Adrenal gland (tissue), 19 donors: ENCODE measurements at places on chromosomes 2 and 18. TPM values are rescaled to one million over a fixed set of nuclear protein-coding genes. Genes with fewer than 3 reads are reported as not detected.

DNA sequence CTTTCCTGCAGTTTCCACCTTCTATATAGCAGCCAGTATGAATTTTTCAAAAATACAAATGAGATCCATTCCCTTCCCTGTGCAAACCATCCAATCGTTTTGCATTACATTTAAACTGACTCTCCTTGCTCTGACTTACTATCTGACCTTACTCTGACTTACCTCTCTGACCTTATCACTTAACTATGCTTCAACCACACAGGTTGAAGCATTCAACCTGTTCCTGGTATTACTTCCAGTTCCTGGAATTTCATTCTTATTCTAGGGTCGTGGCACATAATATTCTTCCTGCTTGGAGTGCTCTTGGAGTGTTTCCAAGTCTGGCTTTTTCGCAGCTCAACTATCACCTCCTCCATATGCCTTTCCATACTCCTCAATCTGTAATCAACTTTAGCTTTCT, 850.6 kb upstream of the CHAC2 start:
- DNase-seq = no peak

DNA sequence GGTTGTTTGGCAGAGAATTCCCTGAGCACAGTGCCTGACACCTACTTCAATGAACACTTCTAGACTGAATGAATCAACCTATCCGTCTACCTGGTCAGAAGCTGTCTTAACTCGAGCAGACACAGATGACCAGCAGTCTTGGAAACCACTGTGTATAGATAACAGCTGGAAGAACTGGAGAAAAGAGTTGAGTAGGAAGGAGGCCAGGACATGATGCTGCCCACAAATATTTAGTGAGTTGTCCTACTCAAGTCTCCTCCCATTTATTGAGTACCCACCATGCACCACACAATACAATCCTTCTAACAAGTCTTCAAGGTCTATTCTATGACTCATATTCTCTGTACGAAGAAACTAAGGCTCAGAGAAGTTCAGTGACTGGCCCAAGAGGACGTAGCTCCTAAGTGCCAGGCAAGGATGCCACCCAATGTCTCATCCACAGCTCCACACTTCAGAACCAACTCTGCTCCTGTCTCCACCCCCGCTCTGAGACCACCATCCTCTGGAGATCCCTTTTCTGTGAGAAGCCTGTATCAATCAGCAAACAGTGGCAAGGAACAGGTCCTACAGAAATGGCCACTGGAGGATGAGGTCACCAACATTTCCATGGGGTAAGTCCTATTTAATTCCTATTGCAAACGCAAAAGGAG, 62.2 kb downstream of the GALNT14 start:
- no peak for DNase-seq

- DNase-seq = peak; percentile 77
Measured at GRCh38 chr2:55111570-55112228, 61.4 kb upstream of the RTN4 start.

DNA sequence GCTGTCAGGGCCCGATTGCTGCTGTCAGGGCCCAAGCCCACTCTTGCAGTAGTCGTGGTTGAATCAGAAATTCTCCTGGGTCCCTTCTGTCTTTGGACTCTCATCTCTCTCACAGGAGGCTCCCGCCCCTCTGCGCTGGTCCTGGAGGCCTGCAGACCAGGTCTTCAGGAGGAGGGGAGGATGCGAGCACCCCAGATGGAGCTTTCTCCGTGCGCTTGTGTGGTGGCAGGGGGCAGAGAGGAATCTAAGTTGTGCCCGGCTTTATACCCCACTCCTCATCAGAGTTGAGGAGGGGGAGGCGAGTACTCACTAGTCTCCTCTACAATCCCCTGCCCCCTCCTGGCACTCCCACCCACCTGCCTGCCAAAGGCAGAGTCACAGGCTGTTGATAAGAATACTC, 10.4 kb downstream of the EN1 start:
- no peak for DNase-seq

DNA sequence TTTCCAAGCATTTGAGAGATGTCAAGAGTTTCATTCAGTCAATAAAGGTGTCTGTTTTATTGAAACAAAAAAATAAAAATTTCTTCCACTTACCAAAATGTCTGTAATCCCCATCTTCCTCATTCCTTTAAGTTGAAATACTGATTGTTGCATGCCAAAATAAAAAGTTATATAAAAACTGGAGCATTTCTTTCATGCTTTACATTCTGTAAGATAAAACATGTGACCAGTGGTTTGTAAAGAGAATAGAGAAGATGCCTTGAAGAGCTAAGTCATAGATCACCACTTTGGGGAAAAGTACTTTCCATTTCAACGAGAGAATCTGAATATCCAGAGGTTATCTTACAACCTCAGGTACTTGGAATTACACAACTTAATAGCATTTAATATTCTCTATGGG, 35.9 kb upstream of the MYO1B start:
- DNase-seq = no peak

GRCh38 chr2:190406805-190407204, 1.4 kb upstream of the MFSD6 start:
- no peak for DNase-seq

DNA sequence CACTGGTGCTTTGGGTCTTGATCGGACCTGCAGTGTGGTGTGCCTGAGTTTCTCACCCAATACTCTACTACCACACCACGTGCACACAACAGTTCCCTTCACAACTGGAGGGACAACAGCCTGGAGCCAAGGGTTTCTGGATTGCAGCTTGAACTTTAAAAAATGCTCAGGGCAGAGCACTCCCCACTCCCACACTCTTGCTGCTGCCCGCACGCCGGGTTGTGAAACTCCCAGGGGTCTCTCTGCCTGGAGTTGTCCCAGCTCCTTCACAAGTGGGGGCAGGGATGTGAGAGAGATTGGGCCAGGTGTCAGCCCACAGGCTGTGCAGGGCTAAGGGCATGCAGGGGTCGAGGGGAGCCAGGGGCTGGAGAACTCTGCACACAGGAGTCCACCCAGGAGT, 89.4 kb downstream of the GALR1 start:
- DNase-seq = no peak

GRCh38 chr2:240791821-240792628, 28.0 kb downstream of the KIF1A start:
- no peak for DNase-seq

The SLC9A2 gene
- 0.47 TPM for total RNA-seq

GRCh38 chr2:199230091-199230490, 227.6 kb downstream of the SATB2 start:
- no peak for DNase-seq

GRCh38 chr18:59041296-59041695, 98.4 kb upstream of the SEC11C start:
- no peak for DNase-seq

- no peak for DNase-seq
Measured at GRCh38 chr2:23548143-23548769, 163.3 kb downstream of the KLHL29 start.

DNA sequence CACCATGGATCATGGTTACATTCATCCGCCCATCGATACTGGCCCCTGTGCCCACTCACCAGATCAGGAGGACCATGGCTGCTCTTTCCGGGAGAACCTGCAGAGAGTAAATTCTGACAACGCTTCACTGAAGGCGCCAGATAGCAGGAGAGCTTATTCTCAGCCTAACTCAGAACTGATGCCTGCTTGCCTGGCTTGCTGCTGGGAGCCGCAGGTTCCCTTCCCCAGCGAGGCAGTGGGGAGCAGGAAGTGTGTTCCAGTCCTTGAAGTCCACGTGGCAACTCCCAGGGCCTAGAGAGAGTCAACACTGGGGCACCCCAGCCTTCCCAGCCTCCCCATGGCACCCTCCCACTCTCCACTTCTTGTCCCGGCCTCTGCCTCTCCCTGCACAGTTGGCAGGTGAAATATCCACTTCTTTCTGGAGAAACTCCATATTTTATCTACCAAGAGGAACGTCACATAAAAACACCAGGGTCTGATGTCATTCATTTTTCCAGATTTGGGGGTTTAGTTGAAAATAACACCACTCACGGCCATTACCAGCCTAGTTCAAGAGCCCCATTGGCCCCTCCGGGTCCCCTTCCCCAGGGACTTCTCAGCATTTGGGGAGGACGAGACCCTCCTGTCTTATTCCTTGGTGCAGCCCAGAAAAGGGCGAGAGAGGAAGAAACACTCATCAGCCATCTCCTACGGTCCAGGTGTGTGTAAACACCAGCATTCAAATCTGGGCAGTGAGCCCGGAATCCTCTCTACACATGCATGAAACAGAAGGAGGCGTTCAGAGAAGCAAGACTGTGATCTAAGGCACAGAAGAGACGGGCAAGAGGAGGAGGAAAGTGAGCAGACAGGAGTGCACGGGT, 3.5 kb upstream of the TUBB6 start:
- DNase-seq = no peak

The OBSL1 gene
- total RNA-seq = 215 TPM

GRCh38 chr18:76405681-76406356, 89.2 kb downstream of the ZNF516 start:
- DNase-seq = no peak

- no peak for DNase-seq
Measured at GRCh38 chr2:240711701-240712100, 20.0 kb downstream of the AQP12A start.

GRCh38 chr2:40719414-40719813, 267.5 kb upstream of the SLC8A1 start:
- no peak for DNase-seq

- DNase-seq = no peak
Measured at GRCh38 chr2:169478745-169479256, 493 bp upstream of the BBS5 start.

GRCh38 chr2:71471276-71471675, 17.9 kb downstream of the DYSF start:
- DNase-seq = no peak

The MTX2 gene
- 28.8 TPM for total RNA-seq

DNA sequence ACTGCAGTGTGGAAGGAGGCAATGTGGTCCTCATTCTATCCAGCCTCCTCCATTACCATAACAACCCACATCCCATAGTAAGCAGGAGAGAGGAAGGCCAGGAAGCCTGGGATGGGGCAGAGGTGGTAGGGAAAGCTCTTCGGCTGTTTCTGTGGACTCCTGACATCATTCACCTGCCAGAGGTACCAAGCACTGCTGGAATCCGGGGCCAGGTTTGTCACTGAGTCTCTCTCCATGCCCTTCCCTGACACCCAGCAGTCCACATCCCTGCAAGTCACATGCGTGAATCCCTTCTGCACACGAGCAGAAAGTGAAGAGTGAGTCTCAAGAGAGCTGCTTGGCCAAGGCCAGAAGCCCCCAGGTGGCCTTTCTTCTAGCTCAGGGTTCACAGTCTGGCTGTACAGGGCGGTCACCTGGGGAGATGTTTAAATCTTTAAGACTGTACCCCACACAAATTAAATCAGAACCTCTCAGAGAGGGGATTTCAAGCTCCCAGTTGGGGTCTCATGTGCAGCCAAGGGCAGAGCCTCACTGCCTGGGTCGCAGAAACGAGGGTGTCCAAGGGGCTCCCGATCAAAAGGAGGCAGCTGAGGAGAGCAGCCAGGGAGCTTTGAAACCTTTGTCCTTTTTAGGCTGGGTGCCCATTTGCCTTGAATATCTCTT, 94.2 kb downstream of the ARMC9 start:
- no peak for DNase-seq

DNA sequence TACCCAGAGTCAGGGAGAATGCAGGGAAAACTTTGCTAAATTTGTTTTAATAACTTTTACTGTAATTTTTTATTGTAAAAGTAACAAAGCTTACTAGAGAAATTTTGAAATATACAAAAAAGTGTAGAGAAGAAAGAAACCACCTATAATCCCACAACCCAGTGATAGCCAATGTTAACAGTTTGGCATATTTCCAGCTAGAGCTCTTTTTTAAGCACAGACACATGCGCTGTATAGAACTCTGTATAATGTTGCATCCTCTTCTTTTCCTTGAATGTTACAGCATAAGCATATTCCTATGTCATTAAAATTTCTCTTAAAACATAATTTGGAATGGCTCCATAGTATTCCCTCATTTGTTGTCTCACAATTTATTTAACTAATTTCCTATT, 37.4 kb upstream of the EPAS1 start:
- no peak for DNase-seq

The ABCB11 gene
- not detected for total RNA-seq

DNA sequence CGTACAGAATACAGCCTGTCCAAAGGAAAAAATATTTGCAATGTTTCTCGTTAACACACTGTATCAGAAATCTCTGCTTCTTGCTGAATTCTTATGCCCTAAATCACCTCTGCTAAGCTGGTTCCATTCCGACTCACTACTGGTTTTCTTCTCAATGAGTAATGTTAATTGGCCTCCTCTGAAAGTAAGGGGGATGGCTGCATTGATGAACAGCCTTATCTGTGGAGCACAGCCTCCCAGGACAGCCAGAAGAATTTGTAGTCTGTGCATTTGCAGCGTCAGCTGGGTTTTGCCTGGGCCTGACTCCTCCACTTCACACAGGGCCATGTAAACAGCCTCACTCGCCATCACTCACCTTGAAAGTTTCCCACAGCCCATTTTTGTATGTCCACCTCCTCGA, 127.7 kb downstream of the RNF152 start:
- DNase-seq = no peak

DNA sequence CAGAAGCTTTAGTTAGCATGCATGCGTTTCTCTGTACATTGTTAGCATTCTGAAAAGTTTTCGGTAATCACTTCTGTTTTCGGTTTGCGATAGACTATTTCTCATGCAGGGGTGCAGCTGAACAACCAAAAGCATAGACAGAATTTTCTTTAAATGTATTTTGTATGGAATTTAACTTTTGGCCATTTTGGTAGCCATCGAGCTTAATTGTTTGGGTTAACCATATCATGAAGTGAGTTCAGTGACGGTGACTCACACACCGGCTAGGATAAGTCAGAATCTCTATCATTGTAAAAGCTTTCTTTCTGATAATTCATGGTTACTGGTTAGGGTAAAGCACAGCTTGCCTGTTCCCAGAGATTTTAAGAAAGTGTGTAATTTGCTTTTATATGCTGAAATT, 107.2 kb downstream of the CD226 start:
- no peak for DNase-seq

DNA sequence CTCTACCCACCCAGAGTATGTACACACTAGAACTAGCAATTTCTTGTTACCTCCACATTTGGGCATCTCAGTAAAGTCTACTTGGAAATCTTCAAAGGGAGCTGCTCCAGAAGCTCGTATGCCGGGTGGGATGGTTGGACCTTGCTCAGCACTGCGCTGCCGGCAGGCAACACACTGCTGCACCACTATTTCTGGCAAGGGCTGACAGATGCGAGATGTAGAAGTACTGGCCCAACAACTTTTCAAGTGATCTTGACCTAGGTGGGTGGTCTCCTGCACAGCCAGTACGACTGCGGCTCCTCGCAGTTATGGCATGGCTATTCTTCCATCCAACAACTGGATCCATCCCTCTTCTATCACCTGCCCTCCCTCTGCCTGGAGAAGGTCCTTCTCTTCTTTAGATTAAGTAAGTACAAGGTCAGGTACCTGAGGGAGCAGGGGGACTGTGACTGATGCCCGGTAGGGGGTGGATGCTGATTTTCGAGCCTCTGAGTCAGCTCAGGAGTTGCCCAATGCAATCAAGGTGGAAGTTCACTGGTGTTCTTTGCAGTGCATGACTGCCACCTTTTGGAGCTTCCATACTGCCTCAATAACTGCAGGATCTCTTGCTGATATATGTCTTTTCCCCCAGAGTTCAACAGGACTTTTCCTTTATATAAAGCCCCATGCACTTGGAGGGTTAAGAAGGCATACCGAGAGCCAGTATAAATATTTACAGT, 100.4 kb upstream of the SLC1A4 start:
- DNase-seq = no peak
